ENCODE measurements at places on chromosomes 2 and 18. TPM values are rescaled to one million over a fixed set of nuclear protein-coding genes. Genes with fewer than 3 reads are reported as not detected.

Gene NETO1
- polyA plus RNA-seq = not detected

Gene IL1F10
- not detected for polyA plus RNA-seq

Gene C2orf81
- polyA plus RNA-seq = 8.8 TPM

Gene TMEM200C
- polyA plus RNA-seq = 2.1 TPM

Gene CFAP210
- 0.65 TPM for polyA plus RNA-seq

Gene NEURL3
- polyA plus RNA-seq = 11.1 TPM

Gene GBX2
- not detected for polyA plus RNA-seq

Gene KCNE4
- 4.0 TPM for polyA plus RNA-seq

Gene PKDCC
- 28.1 TPM for polyA plus RNA-seq

Gene HOXD9
- polyA plus RNA-seq = 36.4 TPM

Gene GALNT14
- polyA plus RNA-seq = 90.3 TPM

Gene GNLY
- polyA plus RNA-seq = 8.1 TPM

Gene IL18RAP
- not detected for polyA plus RNA-seq

Gene LYG2
- not detected for polyA plus RNA-seq

Gene LONRF2
- polyA plus RNA-seq = 1.1 TPM

Gene CCDC178
- polyA plus RNA-seq = 4.6 TPM

Gene DNAJC5G
- polyA plus RNA-seq = not detected

Gene CCDC195
- polyA plus RNA-seq = not detected

Gene MROH2A
- polyA plus RNA-seq = 1.8 TPM

Gene PLB1
- polyA plus RNA-seq = 0.95 TPM

Gene FAM124B
- polyA plus RNA-seq = 0.90 TPM

Gene CROCC2
- not detected for polyA plus RNA-seq

Gene PROKR1
- not detected for polyA plus RNA-seq

Gene DSEL
- polyA plus RNA-seq = 1.9 TPM

Gene COLEC12
- 1.3 TPM for polyA plus RNA-seq

Gene KANSL1L
- polyA plus RNA-seq = 11.6 TPM

Gene CD8A
- 0.65 TPM for polyA plus RNA-seq

Gene IL18R1
- 3.6 TPM for polyA plus RNA-seq

Data from kidney (tissue), 22 donors.